GM23248 (cell line): ENCODE measurements at places on chromosomes 12 and 14. TPM values are rescaled to one million over a fixed set of nuclear protein-coding genes. Genes with fewer than 3 reads are reported as not detected.

- DNase-seq = no peak
These were observed 63.2 kb upstream of the PNMA1 start for GRCh38 chr14:73777420-73777819.

DNA sequence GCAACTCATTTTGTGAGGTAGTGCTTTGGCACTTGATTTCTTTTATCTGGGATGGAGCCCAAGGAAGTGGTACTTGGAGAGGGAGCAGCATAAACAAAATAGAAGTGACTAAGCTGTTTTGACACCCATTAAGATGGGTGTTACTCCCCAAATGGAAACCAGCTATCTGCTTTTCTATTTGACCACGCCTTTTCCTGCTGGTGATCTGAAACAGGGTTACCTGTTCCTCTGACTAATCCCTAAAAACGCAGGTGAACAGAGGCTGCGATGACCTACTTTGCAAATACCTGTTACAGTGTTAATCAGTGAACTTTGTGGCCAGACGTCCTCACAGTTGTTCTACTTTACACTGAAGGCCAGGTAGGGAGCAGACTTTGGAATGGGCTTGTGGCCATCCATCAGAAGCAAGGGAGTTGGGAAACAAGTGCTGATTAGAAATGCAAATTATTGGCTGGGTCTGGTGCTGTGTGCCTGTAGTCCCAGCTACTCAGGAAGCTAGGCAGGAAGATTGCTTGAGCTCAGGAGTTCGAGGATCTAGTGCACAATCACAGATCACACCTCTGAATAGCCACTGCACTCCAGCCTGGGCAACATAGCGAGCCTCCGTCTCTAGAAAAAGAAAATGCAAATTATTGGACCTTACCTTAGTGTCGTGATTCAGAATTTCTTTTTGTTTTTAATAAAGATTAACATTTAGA, 58.3 kb upstream of the HECTD1 start:
- peak; percentile 66 for DNase-seq

DNA sequence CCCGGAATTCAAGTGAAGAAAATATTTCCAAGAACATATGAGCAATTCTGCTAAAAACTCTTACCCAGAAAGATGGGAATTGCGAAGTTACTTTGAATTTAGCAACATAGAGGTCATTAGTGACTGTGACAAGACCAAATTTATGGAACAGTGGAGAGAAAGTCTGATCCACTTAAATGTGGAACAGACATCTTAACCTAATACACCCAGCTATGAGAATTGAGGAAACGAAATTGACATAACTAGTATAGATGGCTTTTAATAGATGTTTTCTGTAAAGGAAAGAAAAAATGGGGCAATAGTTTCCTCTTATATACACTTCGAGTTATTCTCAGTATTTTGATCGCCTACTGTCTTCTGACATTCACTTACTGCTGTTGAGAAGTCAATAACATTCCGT, 4.6 kb downstream of the OVCH1 start:
- no peak for DNase-seq

- DNase-seq = no peak
These were observed 1014.3 kb upstream of the NOVA1 start for GRCh38 chr14:27612121-27612520.

DNA sequence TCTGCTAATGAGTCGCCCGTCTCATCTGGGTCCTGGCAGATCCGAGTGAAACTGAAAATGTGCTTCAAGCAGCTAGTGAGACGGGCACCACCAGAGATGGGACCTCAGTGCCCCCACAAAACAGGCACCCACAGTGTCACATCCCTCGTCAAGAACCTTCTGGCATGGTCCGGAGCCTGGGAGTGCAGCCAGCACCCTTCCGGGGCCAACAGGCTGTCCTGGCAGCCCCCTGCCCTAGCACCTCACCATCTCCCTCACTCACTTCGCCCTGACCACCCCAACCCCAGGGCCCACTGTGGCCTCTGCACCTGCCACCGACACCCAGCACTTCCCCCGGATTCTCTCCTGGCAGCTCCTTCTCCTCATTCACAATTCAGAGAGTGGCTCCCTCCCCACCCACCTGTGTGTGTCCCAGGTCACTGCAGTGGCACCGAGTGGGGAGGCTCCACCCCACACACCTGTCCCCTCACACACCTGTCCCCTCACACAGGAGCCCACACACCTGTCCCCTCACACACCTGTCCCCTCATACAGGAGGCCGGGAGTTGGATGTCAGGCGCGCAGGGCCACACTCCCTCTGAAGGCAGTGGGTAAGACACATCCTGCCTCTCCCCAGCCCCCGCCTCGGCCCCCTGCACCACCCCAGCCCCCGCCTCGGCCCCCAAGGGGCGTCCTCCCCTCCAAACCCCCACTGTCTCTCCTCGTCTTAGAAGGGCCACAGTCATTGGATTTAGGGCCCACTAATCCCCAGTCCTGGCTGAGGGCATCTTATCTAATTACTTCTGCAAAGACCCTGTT, 7.9 kb downstream of the GALNT9 start:
- no peak for DNase-seq

GRCh38 chr12:18479256-18479655, 217.9 kb downstream of the PIK3C2G start:
- DNase-seq = no peak

DNA sequence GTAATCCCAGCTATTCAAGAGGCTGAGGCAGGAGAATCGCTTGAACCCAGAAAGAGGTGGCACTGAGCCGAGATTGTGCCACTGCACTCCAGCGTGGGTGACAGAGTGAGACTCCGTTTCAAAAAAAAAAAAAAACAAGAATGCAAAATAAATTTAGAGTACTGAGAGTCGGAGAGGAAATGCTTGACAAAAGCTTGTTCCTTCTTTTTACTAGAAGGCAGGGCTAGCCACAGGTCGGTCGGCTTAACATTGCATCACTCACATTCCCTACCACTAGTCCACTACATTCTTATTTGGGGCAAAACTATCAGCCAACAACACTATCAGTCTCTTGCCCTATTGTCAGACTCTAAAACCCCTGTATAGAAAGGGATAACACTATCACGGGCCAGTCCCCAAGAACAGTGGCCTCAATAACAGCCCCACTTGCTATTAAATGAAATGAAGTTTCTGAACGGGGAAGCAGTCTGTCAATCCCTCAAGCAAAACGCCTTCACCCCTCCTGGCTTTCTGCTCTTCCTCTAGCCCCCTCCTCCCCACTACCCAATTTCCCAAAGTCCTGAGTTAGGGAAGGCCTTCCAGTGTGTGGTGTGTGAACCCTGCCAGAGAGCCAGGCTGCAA, 1.0 kb downstream of the RNF41 start:
- DNase-seq = peak; percentile 66

DNA sequence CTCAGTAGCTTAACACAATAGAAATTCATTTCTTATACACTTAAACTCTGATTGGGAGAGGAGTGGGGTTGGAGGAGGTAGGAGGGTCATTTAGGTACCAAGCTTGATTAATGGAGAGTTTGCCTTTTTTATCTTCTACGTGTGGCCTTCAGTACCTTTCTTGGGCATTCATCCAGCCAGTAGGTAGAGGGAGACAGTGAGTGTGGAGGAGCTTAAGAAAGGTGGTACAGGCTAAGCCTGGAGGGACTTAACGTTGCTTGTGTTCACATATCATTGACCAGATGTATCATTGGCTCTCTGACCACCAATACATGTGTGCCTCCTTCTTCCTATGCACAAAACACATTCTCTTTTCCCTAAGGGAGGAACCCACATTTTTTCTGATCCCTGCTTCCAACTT, 232.9 kb upstream of the CRY1 start:
- no peak for DNase-seq

GRCh38 chr14:75123991-75124390, 2.9 kb downstream of the NEK9 start:
- peak; percentile 90 for DNase-seq

- DNase-seq = no peak
These were observed 30.7 kb downstream of the GRIP1 start for GRCh38 chr12:66648033-66648735.

KANSL2 gene
- total RNA-seq = 25.7 and 44.4 TPM in 2 replicates

HOXC12 gene
- not detected in 2 replicates for total RNA-seq

TMEM119 gene
- total RNA-seq = 58.6 and 93.2 TPM in 2 replicates

ARHGDIB gene
- total RNA-seq = 8.3 and 8.5 TPM in 2 replicates

TEAD4 gene
- 13.6 and 14.8 TPM in 2 replicates for total RNA-seq

AJUBA gene
- total RNA-seq = 62.7 and 70.7 TPM in 2 replicates

PTPRO gene
- 0.13 and 0.22 TPM in 2 replicates for total RNA-seq
